Hematopoietic multipotent progenitor cell (in vitro differentiated cells): ENCODE measurements at places on chromosomes 5 and 9.

DNA sequence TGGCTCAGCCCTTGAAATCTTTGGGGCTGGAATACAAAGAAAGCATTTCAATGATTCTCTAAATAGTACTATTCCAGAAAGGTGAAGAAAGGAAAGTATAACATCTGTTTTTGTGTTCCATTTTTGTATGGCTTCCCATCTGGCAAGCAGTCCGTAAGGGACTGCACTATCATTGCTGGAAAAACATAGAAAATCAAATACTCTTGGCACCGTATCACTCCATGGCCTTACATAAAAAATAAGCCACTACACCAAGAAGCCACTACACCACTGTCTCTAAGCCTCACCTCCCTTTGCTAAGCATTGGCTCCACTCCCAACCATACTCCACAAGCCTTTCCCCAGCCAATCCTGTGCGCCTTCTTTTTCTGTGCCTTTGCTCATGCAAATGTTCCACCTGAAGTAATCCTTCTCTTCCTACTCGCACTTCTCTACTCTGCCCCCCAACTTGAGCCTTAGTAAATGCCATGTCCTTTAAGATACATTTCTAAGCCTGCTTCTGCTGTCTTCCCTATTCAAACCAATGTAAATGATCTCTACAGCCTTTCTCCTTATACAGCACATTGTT, 454.6 kb upstream of the TUSC1 start:
- DNase-seq: no peak

DNA sequence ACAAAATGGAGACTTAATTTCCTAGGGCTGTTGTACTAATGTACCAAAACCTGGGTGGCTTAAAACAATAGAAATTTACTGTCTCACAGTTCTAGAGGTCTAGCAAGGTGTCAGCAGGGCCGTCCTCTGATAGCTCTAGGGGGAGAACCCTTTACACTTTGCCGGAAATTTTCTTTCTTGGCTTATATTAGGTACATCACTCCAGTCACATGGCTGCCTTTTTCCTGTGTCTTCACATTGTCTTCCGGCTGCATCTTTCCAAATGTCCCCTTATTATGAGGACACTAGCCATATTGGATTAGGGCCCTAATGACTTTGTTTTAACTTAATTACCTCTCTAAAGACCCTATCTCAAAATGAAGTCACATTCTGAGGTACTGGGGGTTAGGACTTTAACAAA, 5.8 kb downstream of the UHRF2 start:
- no peak for DNase-seq

- no peak for DNase-seq
Measured at GRCh38 chr9:81320909-81321482, 368.4 kb downstream of the TLE1 start.

DNA sequence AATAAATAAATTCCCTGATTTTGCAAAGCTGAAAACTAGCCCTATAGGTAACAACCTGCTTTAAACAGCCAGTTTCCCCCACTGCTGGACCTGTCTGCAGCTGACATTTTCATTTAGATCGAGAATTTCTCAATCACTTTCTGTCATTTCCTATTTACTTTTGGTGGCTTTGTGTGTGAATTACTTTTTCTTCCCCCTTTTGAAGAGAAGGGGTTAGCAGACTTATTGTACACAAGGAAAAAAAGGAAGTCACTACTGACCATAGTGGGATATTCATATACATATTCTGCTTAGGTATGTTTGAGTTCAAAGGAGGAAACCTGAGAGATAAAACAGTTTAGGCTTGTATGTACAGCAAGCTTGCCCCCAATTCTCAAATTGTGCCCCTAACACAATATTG, 27.0 kb upstream of the IFNB1 start:
- DNase-seq: peak; percentile 37

DNA sequence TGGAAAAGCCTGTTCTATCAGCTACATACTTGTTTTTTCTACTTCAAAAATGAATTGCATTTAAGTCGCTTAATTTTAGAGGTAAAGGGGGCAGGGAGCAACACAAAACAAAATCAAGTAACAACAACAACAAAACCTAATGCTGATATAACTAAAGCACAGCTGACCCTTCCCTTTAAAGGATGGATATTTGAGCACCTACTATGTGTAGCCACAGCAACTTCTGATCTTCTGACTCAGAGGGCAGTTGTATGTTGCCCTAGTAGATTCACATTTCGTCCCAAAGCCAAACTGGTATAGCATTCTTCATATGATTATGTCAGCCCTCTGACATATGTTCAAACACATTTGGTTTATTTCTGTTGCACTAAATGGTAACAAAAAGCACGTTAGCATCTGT, 6.8 kb downstream of the DAB2 start:
- no peak for DNase-seq

- no peak for DNase-seq
Measured at GRCh38 chr5:124554746-124555578, 191.5 kb downstream of the ZNF608 start.

GRCh38 chr5:145588113-145588512, 247.0 kb downstream of the PRELID2 start:
- no peak for DNase-seq

DNA sequence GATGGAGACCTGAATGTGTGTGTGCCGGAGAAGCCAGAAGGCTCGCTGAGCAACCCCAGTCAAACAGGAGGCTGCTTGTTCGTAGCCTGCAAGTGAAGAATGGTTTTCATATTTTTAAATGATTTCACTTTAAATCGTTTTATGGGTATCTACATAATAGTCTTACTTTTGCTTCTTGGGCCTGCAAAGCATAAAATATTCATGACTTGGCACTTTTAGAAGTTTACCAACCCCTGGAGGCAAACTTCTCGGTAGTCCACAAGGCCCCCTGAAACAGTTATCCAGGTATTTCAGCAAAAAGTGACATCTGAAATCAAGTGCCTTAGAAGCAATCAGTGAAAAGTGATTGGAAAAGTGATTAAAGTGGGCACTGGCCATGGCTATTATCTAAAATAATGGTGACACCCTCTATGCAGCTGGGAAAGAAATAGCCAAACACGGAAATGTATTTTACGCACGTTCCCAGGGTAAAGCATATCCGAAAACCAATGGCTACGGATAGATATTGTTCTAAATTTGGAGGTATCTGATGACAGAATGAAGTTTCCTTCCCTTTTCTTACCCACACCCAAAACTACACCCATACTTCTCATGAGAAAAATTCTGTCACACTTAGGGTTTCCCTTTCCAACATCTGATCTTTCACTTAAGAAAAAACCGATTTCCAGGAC, 39.0 kb downstream of the RAPGEF1 start:
- DNase-seq: no peak

GRCh38 chr9:15182101-15182551, 124.9 kb downstream of the TTC39B start:
- no peak for DNase-seq

DNA sequence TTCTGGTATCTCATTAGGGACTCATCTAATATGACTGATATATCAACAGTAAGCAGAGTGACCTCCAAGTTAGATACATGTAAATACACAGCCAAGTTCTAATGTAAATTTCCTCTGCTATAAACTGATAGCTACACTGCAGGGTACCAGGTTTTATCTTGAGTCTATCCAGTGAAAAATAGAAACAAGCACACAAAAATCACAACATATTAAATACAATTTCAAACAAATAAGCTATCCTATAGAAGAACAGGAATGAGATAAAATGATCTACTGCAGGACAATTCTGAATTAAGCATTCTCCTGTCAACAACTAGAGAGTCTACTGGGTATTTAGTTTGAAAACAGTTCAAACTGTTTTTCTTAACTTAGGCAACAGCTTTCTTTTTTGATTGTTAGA, 42.7 kb downstream of the NR3C1 start:
- DNase-seq: no peak

DNA sequence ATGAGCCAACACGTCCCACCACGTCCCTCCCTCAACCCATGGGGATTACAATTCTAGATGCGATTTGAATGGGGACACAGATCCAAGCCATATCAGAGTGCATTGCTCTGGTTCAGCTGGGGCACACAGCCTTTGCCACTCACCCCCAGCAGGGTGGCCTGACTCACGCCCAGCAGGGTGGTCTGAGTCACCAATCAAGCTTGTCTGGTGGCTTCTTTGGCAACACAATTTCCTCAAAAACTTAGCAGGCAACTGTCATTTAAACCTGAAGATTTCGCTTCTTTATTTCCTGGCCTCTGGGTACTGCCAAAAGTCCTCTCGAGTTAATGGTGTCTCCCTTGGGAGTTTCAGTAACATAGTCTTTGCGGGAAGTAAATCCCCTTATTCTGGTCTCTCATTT, 16.3 kb upstream of the SEMA5A start:
- DNase-seq: no peak

- no peak for DNase-seq
Measured at GRCh38 chr5:10262121-10262774, 12.2 kb downstream of the CCT5 start.

DNA sequence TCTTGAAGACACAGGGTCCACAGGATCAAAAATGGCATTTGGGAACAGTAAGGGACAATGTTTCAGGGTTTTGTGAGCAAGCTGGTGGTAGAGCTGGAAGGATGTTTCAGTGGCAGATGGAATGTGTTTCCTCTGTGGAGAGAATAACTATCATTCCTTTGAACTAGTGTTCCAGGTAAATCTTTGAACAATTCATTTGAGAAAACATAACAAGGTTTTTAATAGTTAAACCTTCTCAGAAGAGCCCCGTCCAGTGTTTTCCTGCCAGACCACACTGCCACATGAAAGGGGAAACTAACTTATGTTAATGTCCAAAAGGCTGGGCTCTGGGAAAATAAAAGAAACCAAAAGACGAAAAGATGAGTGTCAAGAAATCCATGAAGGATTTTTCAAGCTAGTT, 207.0 kb upstream of the ZNF462 start:
- no peak for DNase-seq

DNA sequence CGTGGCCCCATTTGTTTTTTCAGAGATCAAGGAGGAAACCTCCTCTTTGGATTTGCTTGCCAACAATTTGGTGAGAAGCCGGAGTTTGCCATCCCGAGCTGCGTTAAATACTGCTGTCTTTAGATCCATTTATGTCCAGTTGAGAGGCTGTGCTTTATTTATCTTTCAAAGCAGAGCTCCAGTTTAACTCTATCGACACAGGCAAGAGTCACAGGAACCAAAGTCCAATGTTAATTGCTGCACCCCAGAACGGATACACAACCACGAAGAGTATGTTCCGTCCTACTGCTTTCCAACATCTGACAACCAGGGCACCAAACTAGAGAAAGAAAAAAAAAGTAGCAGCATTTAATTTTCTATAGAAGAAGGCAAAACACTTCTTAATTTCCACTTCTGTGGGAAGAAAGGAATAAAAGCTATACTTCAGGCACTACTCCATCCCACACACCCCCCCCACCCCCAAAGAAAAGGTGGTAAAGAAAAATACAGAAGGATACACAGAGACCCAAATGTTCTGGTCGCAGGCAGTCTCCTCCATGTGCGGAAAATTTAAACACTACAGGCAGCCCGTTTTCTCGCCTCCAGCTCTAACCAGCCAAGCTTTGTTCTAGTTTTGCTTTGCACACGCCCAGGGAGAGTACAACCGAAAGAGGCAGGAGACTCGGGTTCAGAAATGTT, 1.1 kb downstream of the FEM1C start:
- DNase-seq: no peak

DNA sequence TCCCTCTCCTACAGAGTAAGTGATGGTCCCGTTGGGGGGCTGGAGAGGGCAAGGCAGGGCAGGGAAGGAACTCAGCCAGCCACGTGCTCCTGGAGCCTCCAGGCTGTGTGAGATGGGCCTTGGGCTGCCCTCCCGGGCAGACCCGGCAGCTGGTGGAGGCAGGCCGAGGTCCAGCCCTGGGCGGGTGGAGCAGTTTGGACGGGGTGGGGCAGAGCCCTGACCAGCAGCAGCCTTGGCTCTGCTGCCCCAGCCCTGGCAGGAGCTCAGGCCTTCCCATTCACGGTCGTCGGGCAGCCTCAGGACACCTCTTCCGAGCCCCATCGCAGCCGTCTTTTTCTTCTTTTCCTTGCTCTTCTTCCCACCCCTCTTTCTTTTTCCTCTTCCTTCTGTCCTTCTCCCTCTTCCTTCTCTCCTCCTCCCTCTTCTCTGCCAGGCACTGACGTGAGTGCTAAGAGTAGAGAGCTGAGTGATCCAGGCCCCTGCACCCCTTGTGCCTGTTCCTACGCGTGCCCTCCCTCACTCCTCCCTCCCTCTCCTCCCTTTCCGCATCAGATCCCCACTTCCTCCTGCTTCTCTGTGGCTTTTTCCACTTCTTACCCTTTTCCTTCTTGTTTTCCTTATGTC, 42.8 kb downstream of the AMBP start:
- no peak for DNase-seq

DNA sequence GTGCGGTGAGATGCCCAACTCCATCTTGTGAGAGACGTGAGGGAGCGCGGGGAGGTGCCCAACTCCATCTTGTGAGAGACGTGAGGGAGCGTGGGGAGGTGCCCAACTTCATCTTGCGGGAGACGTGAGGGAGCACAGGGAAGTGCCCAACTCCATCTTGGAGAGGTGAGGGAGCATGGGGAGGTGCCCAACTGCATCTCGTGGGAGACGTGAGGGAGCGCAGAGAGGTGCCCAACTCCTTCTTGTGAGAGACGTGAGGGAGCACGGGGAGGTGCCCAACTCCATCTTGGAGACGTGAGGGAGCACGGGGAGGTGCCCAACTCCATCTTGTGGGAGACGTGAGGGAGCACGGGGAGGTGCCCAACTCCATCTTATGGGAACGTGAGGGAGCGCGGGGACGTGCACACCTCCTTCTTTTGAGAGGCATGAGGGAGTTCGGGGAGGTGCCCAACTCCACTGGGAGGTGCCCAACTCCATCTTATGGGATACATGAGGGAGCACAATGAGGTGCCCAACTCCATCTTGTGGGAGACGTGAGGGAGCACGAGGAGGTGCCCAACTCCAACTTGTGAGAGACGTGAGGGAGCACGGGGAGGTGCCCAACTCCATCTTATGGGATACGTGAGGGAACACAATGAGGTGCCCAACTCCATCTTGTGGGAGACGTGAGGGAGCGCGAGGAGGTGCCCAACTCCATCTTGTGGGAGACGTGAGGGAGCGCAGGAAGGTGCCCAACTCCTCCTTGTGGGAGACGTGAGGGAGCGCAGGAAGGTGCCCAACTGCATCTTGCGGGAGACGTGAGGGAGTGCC, 235.4 kb downstream of the CACNA1B start:
- DNase-seq: no peak

GRCh38 chr9:4416467-4416866, 73.8 kb upstream of the SLC1A1 start:
- no peak for DNase-seq

DNA sequence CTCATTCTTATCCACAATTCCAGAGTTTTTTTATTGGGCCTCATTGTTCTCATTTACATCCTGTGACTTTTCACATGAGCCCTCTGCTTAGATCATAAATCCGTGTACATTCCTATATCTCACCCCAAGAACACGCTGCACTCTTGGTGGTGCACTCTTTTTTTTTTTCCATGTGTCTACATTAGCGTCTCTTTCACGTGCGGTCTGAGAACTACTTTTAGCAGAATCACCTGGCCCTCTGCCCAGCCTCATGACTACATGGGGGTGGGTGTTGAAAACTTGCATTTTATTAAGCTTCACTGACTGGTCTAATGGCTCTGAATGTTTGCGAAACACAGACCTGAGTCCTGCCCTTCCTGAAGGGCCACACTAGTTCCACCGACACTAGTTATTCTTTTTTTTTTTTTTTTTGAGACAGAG, 18.6 kb downstream of the C9orf57 start:
- peak; percentile 83 for DNase-seq
